ENCODE measurements at places on chromosomes 16 and 17. TPM values are rescaled to one million over a fixed set of nuclear protein-coding genes. Genes with fewer than 3 reads are reported as not detected.
A peak's percentile ranks its signal among the peaks of the same experiment; 100 is the strongest.

Gene SLC6A2
- total RNA-seq = not detected

Gene ABCC12
- total RNA-seq = not detected

Gene SULT1A3
- 2.8 TPM for total RNA-seq

Gene CDK5R1
- total RNA-seq = 1.1 TPM

Gene TAT
- 1.0 TPM for total RNA-seq

GRCh38 chr16:88914750-88915368, 48.4 kb upstream of the PABPN1L start:
- H3K27me3 ChIP-seq = no peaks in the 10 kb centered on the region
- no peak overlapping the region for H3K4me3 ChIP-seq
- H3K36me3 ChIP-seq = no peaks in the 10 kb centered on the region
- no peak overlapping the region for H3K27ac ChIP-seq
- DNase-seq = no peak

DNA sequence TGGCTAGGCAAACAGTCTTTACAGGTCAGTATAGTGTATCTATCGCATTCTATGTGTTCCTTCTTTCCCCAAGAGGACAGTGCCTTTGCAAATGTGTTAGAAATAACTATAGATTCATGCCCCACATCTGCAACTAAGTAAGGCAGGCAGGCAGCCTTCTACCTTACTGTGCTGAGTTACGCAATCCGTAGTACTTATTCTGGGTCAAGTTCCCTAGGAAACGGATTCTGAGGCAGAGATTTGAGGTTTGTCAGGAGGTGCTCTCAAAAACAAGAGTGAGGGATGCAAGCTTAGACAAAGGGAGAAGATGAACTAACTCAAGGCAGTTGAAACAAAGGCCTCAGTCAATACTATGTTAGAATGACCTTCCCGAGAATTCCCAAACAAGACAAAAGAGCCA, 12.7 kb upstream of the ANKFY1 start:
- no peaks in the 10 kb centered on the region for H3K36me3 ChIP-seq
- no peak overlapping the region for H3K27ac ChIP-seq
- DNase-seq = no peak
- H3K27me3 ChIP-seq = no peaks in the 10 kb centered on the region
- H3K4me1 ChIP-seq = peaks cover 11% of the 10 kb centered on the region

- no peak for DNase-seq
- no peak overlapping the region for H3K27ac ChIP-seq
- H3K27me3 ChIP-seq = no peaks in the 10 kb centered on the region
- H3K4me3 ChIP-seq = no peak overlapping the region
- H3K4me1 ChIP-seq = no peaks in the 10 kb centered on the region
Measured at GRCh38 chr17:41407226-41407625, 9.8 kb upstream of the KRT31 start.

DNA sequence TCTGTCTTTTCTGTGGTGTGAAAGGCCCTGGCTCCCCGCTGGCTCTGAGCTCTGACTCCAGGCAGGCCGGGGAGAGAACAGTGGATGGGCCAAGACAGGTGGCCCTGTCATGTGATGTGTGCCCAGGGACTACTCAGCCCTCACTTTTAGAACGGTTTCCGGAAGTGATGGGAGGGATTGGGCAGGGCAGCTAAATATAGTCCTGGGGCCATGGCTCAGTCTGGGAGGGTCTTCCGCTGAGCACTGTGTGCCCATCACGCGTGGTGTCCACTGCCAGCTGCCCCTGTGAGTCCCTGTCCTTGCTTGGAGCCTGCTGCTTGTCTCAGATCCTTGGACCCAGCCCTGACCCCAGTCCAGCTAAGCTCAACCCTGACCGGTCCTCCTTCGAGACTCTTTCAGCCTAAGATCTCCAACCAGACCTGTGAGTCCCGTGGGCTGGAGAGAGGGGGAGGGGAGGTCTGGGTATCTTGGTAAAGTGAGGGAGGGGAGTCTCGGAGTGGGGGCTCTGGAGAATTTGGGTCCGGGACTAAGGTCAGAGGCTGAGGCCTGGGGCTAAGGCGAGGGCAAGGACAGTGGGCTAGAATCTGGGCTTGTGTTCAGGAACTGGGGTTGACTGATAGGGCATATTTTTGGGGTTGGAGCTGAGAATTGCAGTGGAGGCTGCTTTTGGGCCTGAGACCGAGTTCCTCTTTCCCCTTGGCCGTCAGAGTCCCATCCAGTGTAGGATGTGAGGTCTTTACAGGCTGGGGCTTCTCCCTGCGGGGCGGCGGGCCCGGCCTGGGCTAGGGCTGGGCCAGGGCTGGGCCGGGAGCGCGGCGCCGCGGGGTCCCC, at the start of gene TRIM72:
Gene TRIM72 (plus strand): TSS at position 243 of the 831 bp plus-strand sequence. CDS start 620 bp downstream, outside the sequence.
- no peak for DNase-seq
- no peak within 1 kb of the TSS for H3K27ac ChIP-seq
- H3K4me3 ChIP-seq = no peak within 1 kb of the TSS
- no peaks in the 10 kb centered on the region for H3K27me3 ChIP-seq
- H3K36me3 ChIP-seq = no peaks in the 10 kb centered on the region

- no peak overlapping the region for H3K27ac ChIP-seq
- no peak for DNase-seq
- H3K4me3 ChIP-seq = no peak overlapping the region
- no peaks in the 10 kb centered on the region for H3K36me3 ChIP-seq
- no peaks in the 10 kb centered on the region for H3K4me1 ChIP-seq
Measured at GRCh38 chr17:43467981-43468581, 15.7 kb upstream of the DHX8 start.

DNA sequence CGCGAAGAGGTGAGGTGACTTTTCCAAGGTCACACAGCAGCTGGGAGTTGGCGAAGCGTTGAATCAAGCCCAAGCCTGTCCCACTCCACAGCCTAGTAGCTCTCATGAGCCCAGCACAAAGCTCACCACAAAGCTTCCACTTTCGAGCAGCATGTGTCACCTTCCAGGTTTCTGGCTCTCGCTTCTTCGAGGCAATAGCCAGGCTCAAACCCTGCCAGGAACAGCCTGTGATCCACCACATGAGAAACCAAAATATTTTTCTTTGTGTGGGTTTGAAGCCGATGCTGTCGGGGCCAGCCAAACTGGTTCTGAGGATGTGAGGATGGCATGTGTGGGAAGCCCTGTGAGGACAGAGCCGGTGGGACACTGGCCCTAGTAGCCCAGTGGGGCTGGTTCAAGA, 68.1 kb downstream of the COG7 start:
- no peak overlapping the region for H3K27ac ChIP-seq
- no peaks in the 10 kb centered on the region for H3K4me1 ChIP-seq
- DNase-seq = no peak
- no peak overlapping the region for H3K4me3 ChIP-seq
- no peaks in the 10 kb centered on the region for H3K36me3 ChIP-seq
- no peaks in the 10 kb centered on the region for H3K27me3 ChIP-seq

- peaks cover 5% of the 10 kb centered on the region for H3K36me3 ChIP-seq
- H3K4me1 ChIP-seq = no peaks in the 10 kb centered on the region
- H3K27me3 ChIP-seq = no peaks in the 10 kb centered on the region
- no peak for DNase-seq
- no peak overlapping the region for H3K27ac ChIP-seq
Measured at GRCh38 chr17:80751946-80752581, 207.4 kb downstream of the RPTOR start.

- peak overlapping the region; percentile 47 for H3K4me3 ChIP-seq
- peaks cover 9% of the 10 kb centered on the region for H3K4me1 ChIP-seq
- H3K36me3 ChIP-seq = no peaks in the 10 kb centered on the region
- no peaks in the 10 kb centered on the region for H3K27me3 ChIP-seq
- no peak for DNase-seq
- peak overlapping the region; percentile 58 for H3K27ac ChIP-seq
Measured at GRCh38 chr16:48366165-48367093, 18.8 kb downstream of the SIAH1 start.

- no peak overlapping the region for H3K27ac ChIP-seq
- no peaks in the 10 kb centered on the region for H3K36me3 ChIP-seq
- H3K4me1 ChIP-seq = no peaks in the 10 kb centered on the region
- no peak overlapping the region for H3K4me3 ChIP-seq
- DNase-seq = peak; percentile 25
Measured at GRCh38 chr17:48970865-48971687, 2.7 kb upstream of the GIP start.

DNA sequence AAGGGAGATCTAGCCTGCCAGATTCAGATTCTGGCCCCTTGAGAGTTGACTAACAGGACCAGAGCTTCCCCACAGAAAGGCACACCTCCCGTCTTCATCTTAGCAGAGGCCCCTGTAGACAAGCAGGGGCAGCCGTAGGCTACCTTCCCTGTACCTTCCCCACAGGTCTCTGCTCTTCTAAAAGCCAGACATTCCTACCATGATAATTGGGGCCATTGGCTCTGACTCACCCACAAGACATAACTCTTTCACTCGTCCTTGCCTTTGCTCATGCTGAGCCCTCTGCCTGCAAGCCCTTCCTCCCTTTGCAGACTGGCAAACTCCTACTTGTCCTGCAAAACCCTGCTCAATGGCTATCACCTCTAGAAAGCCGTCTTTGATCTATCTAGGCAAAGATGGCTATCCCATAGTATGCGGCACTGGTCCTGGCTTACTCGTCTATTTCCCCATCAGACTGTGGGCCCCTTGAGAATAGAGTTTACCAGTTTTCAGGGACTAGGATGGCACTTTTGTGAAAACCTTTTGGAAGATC, 43.8 kb downstream of the PIMREG start:
- no peaks in the 10 kb centered on the region for H3K36me3 ChIP-seq
- H3K4me3 ChIP-seq = no peak overlapping the region
- DNase-seq = no peak
- no peak overlapping the region for H3K27ac ChIP-seq
- no peaks in the 10 kb centered on the region for H3K4me1 ChIP-seq

- DNase-seq = peak; percentile 81
- no peaks in the 10 kb centered on the region for H3K4me1 ChIP-seq
- peak within 1 kb of the TSS; percentile 71 for H3K4me3 ChIP-seq
Measured at GRCh38 chr17:43006639-43007551, at the start of gene IFI35. TSS of gene IFI35 (plus strand) at chr17:43006784. CDS start at chr17:43006948, 164 bp downstream.

DNA sequence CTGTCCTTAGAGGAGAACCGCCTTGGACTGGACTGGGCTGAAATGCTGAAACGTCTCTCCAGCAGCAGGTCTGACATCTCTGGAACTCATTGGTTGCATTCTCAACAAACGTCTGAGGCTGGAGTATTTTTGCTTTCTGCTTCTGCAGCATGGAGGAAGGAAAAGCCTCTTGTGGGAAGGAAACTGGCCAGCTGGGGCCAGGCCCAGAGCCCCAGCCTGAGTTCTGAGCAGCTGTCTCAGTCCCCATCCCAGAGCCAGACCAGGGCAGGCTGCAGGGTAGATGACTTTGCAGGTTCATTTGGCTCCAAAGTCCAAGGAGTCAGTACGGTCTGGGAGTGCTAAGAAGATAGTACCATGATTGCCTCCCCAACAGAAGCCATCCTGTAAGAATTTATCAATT, 18.3 kb downstream of the TEKT3 start:
- no peak overlapping the region for H3K27ac ChIP-seq
- no peaks in the 10 kb centered on the region for H3K4me1 ChIP-seq

GRCh38 chr17:29718446-29719039, 95.8 kb upstream of the CORO6 start:
- H3K27me3 ChIP-seq = no peaks in the 10 kb centered on the region
- H3K27ac ChIP-seq = no peak overlapping the region
- H3K4me1 ChIP-seq = peaks cover 6% of the 10 kb centered on the region

DNA sequence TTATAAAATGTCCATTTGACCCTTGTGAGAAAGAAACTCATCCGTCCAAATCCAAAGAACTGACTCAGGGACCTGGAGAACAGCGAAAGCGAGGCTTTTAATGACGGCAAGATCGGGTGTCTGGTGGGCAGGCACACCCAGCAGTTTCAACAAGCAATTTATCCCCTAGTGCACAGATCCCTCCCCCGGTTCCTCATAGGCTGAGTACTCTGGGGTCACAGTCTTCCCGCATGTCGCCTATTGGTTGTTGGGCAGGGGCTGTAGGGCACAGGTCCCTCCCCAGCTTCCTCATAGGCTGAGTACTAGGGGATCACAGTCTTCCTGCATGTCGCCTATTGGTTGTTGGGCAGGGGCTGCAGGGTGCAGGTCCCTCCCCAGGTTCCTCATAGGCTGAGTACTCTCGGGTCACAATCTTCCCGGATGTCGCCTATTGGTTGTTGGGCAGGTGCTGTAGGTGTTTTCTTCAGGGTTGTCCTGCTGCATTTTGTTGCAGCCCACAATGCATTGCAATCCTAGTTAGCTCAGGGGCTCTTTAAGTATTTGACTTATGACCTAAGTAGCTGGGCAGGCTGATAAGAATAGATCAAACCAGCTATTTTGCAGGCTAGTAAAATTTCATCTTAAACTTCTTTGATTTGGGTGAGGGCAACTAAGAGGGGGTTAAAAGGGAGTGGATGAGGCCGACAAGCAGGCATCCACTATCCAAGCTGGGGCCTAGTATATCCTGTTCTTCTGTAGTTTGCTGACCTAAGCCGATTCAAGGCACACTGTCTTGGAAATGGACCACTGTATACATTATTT, 3.6 kb upstream of the UTS2R start:
- no peaks in the 10 kb centered on the region for H3K27me3 ChIP-seq
- no peak for DNase-seq
- H3K36me3 ChIP-seq = no peaks in the 10 kb centered on the region
- H3K4me3 ChIP-seq = no peak overlapping the region
- H3K4me1 ChIP-seq = peaks cover 10% of the 10 kb centered on the region

DNA sequence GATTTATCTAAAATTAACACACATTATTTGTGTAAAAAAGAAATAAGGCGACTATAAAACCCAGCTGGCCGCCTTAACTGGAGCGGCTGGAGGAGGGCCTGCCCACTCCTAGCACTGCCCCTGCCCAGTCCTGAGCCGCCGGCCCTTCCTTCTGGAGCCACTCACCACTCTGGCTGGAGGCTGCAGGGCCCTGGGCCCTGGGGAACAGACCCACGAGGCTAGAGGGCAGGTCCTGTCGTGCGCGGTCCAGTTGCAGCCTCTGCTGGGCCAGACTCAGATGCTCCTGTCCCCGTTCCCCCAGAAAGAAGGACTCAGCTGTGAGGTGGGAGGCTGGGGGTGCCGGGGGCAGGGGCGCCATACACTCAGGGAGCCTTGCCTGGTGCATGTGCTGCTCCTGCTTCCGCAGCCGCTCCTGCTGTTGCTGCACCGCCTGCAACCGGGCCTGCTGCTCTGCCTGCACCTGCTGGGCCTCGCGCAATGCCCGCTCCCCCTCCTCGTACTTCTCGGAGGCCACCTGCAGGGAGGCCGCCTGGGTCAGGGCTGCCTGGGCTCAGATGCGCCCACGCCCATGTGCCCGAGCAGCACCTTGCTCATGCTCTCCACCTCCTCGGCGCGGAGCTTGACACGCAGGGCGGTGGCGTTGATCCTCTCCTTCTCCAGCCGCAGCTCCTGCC, 9.0 kb upstream of the MRPL38 start:
- H3K4me1 ChIP-seq = no peaks in the 10 kb centered on the region
- DNase-seq = no peak
- no peak overlapping the region for H3K4me3 ChIP-seq
- H3K27me3 ChIP-seq = no peaks in the 10 kb centered on the region
- no peak overlapping the region for H3K27ac ChIP-seq

DNA sequence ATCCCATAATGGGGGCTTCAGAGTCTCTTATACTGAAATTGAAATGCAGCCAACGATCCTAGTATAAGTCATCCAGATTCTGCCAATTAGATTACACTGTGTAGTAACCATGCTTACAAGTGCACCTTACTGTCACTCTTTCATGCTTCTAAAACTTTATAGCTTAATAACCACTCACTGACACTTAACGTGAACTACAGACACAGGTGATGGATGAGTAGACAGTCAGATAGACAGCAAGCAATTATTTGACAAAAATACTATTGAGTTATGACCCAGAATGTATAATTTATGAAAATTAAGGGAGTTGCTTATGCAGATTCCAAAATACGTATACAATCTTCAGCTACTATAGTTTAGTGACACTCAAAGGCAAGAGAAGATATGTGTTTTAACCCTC, 6.3 kb downstream of the CDH8 start:
- H3K27ac ChIP-seq = no peak overlapping the region
- no peaks in the 10 kb centered on the region for H3K27me3 ChIP-seq
- DNase-seq = no peak
- no peaks in the 10 kb centered on the region for H3K36me3 ChIP-seq

- DNase-seq = no peak
- no peaks in the 10 kb centered on the region for H3K4me1 ChIP-seq
- H3K4me3 ChIP-seq = no peak overlapping the region
- H3K27ac ChIP-seq = no peak overlapping the region
Measured at GRCh38 chr16:81170824-81171223, 67.7 kb upstream of the BCO1 start.
